ENCODE measurements at places on chromosomes 5 and 9. TPM values are rescaled to one million over a fixed set of nuclear protein-coding genes. Genes with fewer than 3 reads are reported as not detected.

Gene PTGES
- total RNA-seq = 0.44 TPM

Gene FIBCD1
- total RNA-seq = not detected

Gene TIMD4
- not detected for total RNA-seq

DNA sequence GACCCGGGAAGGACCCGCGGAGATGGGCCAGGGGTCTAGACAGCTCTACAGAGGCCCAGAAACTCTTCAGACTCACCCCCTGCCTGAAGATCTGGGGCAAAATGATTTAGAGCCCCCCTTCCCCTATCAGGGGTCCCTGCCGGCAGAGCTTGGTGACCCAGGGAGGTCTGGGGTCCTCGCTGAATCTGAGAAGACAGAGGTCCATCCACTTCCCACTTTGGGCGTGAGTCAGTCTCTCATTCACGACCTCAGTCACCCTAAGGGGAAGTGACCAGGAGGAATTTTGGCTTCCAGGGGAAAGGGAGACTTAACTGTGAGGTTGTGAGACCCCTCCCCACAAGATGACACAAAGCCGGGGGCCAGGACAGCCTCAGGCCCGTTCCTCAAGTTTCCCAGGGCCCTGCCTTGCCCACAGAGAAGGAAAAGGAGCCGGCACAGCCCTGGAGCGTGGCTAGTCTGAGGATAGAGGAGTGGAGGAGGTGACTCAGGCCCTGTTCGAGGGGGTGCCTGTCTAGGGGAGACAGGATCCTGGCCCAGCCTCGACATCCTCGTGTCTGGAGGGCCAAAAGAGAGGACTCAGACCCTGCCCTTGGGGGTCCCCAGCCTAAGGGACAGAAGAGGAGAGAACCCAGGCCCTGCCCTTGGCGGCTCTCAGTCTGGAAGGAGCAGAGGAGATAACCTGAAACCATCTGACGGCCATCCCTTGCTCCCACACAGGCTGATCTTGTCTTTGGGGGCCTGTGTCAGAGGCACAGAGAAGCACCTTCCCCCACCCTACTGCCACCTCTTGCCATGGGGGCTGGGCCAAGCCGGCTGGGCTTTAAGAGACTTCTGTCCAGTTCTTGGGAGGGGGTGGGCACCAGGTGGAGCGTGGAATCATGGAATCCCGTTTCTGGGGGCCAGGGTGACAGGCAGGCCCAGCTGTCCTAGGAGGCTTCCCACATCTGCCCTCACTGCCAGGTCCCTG lies 889 bp downstream of the PDLIM4 start:
- DNase-seq = no peak

- DNase-seq = no peak
These were observed 125.1 kb downstream of the CMYA5 start for GRCh38 chr5:79814699-79815098.

DNA sequence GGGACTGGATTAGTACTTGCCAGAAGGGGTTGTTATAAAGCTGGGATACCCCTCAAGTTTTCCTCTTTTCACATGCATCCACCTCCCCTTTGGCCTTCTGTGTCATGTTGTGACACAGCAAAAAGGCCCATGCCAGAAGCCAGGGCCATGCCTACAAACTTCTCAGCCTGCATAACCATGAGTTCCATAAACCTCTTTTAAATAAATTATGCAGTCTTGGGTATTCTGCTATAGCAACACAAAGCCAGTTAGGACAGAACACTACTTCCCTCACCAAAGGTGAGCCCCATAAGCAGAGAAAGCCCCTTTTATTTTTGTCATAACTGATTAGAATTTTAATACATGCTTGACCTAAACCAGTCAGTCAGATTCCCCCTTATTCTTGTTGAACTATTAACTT lies 801.3 kb downstream of the DNAH5 start:
- no peak for DNase-seq

DNA sequence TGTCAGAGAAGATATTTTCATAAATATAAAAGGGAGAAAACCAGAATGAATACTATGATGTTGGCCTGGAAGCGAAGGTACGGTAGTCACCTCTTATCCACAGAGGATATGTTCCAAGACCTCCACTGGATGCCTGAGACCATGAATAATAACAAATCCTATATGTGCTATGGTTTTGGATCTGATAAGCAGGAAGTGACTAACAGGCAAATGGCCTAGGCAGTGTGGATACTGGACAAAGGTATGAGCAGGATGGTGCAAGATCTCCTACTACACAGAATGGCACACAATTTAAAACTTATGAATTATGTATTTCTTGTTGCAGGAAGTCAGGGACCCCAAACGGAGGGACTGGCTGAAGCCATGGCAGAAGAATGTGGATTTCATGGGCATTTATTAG lies 48.2 kb downstream of the ADAMTS12 start:
- peak; percentile 66 for DNase-seq

GRCh38 chr5:60677850-60678664 lies 21.9 kb downstream of the DEPDC1B start:
- peak; percentile 59 for DNase-seq
